Osteoblast (primary cell): ENCODE measurements at places on chromosomes 12 and 14.

GRCh38 chr14:52068615-52069306, at the start of gene NID2:
Gene NID2, minus strand, starts transcription at chr14:52069059. Its CDS starts 65 bp downstream, at chr14:52068994.
- H3K4me3 ChIP-seq = peak within 1 kb of the TSS; percentile 85
- peaks cover 7% of the 10 kb centered on the region for H3K36me3 ChIP-seq
- peaks cover 44% of the 10 kb centered on the region for H3K4me1 ChIP-seq
- H3K27me3 ChIP-seq = no peaks in the 10 kb centered on the region
- DNase-seq = peak; percentile 97
- peak within 1 kb of the TSS; percentile 79 for H3K27ac ChIP-seq

DNA sequence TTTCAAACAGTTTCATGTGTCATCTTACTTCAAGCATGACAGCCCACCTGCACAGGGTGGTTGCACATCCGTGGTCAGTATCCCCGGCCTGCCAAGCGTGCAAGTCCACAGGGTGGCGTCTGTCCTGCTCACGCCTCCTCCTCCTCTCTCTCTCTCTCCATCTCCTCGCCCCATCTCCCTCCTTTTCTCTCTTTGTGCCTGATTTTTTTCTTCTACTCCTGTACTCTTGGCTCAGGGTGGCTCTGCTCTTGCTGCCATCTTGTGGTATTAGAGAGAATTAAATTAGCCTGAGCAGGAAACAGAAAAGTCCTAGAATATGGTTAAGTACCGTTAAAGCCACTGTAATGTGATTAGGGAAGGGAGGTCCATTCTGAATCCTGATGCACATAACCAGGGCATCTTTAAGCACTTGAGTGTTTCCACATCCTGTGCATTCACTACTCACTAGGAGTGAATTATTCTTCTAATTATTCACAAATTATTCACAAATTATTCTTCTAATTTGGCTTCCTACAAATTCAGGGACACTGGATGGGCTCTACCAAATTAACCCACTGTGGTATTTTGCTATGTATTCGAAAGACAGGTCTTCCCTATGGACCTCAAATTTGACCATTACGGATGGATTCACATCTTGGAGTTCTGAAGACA, 25.5 kb upstream of the DTX1 start:
- H3K27me3 ChIP-seq = no peaks in the 10 kb centered on the region
- no peaks in the 10 kb centered on the region for H3K36me3 ChIP-seq
- no peaks in the 10 kb centered on the region for H3K4me1 ChIP-seq
- H3K4me3 ChIP-seq = no peak overlapping the region
- DNase-seq = no peak

DNA sequence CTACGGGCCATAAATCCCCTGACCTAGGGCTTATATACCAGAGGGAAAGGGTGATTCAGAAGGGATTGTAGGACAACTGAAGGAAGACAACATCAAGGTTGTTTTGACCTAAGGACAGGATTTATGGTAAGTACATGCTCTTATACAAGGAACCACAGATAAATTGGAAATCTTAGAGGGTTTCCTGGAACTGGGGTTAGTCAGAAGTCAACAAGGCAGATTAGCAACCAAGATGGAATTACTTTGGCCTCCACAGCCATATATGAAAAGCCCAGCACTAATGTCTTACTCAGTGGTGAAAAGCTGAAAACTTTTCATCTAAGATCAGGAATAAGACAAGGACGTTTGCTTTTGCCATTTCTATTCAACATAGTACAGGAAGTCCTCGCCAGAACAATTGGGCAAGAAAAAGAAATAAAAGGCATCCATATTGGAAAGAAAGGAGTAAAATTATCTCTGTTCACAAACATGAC, 5.4 kb downstream of the TMBIM4 start:
- H3K27ac ChIP-seq = no peak overlapping the region
- no peak for DNase-seq
- peaks cover 12% of the 10 kb centered on the region for H3K4me1 ChIP-seq
- peaks cover 9% of the 10 kb centered on the region for H3K36me3 ChIP-seq

- H3K27ac ChIP-seq = no peak within 1 kb of the TSS
- no peaks in the 10 kb centered on the region for H3K36me3 ChIP-seq
- peak; percentile 87 for DNase-seq
- H3K27me3 ChIP-seq = peaks cover 46% of the 10 kb centered on the region
- no peak within 1 kb of the TSS for H3K4me3 ChIP-seq
These were observed at the start of gene JPH4 for GRCh38 chr14:23578560-23579310. Gene JPH4, minus strand, starts transcription at chr14:23578790. Its CDS starts 1,337 bp downstream, at chr14:23577453.

- H3K27ac ChIP-seq = peak overlapping the region; percentile 73
- peaks cover 7% of the 10 kb centered on the region for H3K36me3 ChIP-seq
- peaks cover 17% of the 10 kb centered on the region for H3K4me1 ChIP-seq
- peak overlapping the region; percentile 12 for H3K4me3 ChIP-seq
These were observed 132.5 kb downstream of the DAAM1 start for GRCh38 chr14:59320763-59321625.

GRCh38 chr12:121781998-121782979, 11.2 kb downstream of the RHOF start:
- H3K27ac ChIP-seq = peak overlapping the region; percentile 66
- peak; percentile 93 for DNase-seq
- peak overlapping the region; percentile 37 for H3K4me3 ChIP-seq
- H3K27me3 ChIP-seq = no peaks in the 10 kb centered on the region
- H3K36me3 ChIP-seq = peaks cover 3% of the 10 kb centered on the region

DNA sequence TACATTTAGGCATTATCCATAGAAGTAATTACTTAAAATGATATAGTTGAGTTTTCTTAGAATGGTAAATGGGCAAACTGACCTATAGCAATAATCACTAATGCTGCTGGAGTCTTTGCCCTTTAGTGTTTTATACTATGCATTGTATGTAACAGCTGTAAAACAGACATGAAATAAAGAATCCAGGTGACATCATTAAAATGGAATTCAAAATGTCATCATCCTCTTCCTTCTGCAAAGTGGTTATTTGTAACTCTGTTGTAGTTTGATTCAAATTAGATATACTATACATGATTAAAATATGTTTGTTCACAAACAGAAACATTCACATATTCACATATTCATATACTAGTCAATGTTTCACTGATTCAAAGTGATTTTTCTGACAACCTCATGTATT, 598.8 kb downstream of the SLC16A7 start:
- no peaks in the 10 kb centered on the region for H3K27me3 ChIP-seq
- H3K36me3 ChIP-seq = no peaks in the 10 kb centered on the region
- H3K4me1 ChIP-seq = no peaks in the 10 kb centered on the region
- H3K4me3 ChIP-seq = no peak overlapping the region
- DNase-seq = no peak

DNA sequence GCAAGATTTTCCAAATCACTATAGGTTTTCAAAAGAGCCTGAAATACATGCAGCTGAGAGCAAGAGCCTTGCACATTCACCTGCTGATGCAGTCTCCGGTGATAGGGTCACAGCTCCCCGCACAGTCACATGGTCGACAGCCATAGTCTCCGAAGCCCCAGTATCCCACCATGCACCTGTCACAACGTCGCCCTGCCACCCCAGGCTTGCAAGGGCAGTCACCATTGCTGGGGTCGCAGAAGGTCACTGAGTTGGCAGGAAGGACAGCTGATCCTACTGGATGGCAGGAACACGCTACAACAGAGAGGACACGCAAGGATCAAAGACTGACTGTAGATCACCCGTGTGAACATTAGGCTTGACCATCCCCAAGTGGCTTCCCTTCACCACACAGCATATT, 107.1 kb downstream of the NTN4 start:
- peak; percentile 29 for DNase-seq
- H3K36me3 ChIP-seq = peaks cover 2% of the 10 kb centered on the region
- no peak overlapping the region for H3K4me3 ChIP-seq
- no peaks in the 10 kb centered on the region for H3K4me1 ChIP-seq
- H3K27me3 ChIP-seq = no peaks in the 10 kb centered on the region

DNA sequence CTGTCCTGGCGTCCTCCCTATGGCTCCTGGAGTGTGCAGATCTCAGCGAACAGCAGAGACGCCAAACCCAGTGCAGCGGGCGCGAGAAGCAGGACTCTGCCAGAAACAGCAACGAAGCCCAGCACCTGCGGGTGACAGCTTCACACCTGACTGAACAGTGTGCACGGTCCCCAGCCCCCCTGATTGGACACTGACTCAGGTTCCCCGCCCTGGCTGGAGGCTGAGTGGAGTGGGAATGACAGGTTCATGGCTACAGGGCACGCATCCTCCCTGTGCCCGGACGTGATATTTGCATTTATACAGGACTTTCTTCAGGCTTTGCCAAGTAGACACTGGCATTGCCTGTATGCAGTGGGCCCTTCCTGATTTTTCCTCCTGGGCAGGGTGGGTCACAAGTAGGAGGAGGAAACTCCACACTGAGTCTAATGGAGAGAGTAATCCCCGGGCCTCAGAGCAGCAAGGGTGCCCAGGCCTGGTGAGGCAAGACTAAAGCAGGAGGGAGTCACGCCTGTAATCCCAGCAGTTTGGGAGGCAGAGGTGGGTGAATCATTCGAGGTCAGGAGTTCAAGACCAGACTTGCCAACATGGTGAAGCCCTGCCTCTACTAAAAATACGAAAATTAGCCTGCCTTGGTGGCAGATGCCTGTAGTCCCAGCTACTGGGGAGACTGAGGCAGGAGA, 71.6 kb downstream of the ASCL4 start:
- no peaks in the 10 kb centered on the region for H3K36me3 ChIP-seq
- no peak overlapping the region for H3K4me3 ChIP-seq
- H3K4me1 ChIP-seq = no peaks in the 10 kb centered on the region
- DNase-seq = peak; percentile 44
- no peak overlapping the region for H3K27ac ChIP-seq

DNA sequence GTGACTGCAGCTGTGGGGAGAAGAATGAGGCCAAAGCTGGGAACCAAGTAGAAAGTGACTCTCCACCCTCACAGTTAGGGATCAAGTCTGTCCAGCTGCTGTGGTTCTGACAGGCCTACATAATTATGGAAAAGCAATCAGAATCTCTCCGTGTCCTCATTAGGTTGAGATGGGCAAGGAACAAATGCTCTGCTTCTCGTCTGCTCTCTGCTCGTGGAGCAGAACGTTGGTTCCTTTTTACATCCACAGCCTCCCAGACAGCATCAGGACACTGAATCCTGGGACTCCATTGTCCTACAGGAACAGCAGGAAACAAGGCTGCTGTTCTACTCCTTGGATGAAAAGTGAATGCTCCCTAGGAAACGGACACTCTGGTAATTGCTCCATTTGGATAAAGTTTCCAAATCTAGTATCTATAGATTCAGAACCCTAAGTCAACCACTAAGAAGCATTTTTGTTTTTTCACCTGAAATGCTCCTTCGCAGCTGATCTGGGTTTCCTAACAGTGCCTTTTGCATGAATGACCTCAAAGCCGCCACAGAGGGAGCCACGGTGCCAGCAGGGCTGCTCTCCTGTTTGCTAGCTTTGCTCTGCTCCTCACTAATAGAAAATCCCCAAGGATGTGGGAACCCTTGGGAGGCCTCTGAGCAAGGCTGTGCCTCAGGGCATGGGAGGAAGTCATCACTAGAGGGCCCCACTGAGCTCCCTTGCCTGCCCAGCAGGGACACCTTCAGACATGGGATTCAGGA, 102.0 kb downstream of the EGLN3 start:
- no peaks in the 10 kb centered on the region for H3K27me3 ChIP-seq
- no peaks in the 10 kb centered on the region for H3K36me3 ChIP-seq
- no peak for DNase-seq
- H3K4me1 ChIP-seq = no peaks in the 10 kb centered on the region
- no peak overlapping the region for H3K27ac ChIP-seq

GRCh38 chr14:104383996-104384775, 195.4 kb upstream of the C14orf180 start:
- H3K27ac ChIP-seq = no peak overlapping the region
- H3K4me1 ChIP-seq = no peaks in the 10 kb centered on the region
- no peaks in the 10 kb centered on the region for H3K36me3 ChIP-seq
- no peak overlapping the region for H3K4me3 ChIP-seq

DNA sequence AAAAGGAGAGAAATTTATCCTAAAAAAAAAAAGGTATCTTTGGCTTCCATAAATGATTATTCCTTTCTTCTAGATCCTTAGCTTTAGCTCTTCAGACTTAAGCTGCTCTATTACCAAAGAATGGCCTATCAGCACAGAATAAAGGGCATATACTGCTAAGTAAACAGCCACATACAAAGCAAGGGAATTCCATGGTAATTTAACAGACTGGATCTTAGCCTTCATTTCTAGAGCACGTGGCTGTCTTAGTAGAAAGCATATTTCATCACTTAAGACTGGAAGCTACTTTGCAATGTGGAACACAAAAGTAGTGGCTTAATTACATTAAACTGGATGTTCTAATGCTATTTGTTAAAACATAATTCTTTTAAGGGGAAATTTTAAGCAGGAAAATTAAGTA, 23.1 kb downstream of the TMED10 start:
- DNase-seq = peak; percentile 39
- H3K4me3 ChIP-seq = no peak overlapping the region
- H3K27ac ChIP-seq = no peak overlapping the region
- peaks cover 16% of the 10 kb centered on the region for H3K36me3 ChIP-seq
- no peaks in the 10 kb centered on the region for H3K27me3 ChIP-seq

GRCh38 chr12:109387425-109388166, 39.9 kb downstream of the MYO1H start:
- H3K4me3 ChIP-seq = no peak overlapping the region
- no peak overlapping the region for H3K27ac ChIP-seq
- H3K27me3 ChIP-seq = peaks cover 2% of the 10 kb centered on the region
- no peaks in the 10 kb centered on the region for H3K4me1 ChIP-seq
- no peak for DNase-seq

DNA sequence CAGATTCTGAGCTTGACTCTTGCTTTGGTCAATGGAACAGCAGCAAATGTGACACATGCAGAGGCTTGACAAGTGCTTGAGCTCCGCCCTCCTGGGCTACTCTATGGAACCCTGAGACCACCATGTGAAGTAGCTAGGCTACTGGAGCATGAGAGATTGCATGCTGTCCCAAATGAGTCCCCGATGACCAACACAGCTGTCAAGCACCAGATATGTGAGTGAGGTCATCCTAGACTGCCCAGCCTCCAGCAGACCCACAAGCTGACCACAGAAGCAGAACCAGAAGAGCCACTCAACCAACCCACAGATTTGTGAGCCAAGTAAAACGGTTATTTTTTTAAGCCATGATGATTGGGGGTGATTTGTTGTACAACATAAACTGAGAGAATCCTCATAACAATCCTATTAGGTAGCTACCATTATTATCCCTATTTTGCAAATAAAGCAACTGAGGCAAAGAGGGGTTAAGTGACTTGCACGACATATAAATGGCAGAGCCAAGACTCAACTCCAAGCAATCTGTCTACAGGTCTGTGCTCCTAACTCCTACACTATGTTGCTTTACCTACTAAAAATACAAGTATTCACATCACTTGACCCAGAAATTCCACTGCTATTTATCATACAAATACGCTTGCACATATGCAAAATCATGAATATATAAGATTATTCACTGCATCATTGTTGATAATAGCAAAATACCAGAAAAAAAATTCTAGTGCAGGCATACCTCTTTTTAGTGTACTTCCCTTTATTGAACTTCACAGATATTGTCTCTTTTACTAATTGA, 136.2 kb downstream of the NDUFA12 start:
- no peak overlapping the region for H3K4me3 ChIP-seq
- H3K27me3 ChIP-seq = peaks cover 29% of the 10 kb centered on the region
- no peaks in the 10 kb centered on the region for H3K36me3 ChIP-seq
- peaks cover 10% of the 10 kb centered on the region for H3K4me1 ChIP-seq
- no peak overlapping the region for H3K27ac ChIP-seq
- peak; percentile 85 for DNase-seq

DNA sequence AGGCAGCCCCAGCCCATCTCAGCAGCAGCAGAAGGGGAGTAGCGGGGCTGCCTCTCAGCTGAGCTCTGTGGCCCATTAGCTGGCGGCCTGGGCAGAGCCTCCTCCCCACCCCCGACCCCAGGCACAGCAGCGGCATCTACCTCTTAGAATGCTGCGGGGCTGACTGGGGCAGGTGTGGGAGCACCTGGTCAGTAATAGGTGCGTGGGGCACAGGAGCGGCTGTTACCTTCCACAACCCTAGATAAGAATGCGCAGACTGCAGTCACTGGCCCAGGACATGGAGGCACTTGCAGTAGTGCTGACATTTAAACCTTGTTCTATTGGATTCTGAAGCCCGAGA, 35.6 kb downstream of the SYNE3 start:
- no peaks in the 10 kb centered on the region for H3K27me3 ChIP-seq
- no peaks in the 10 kb centered on the region for H3K36me3 ChIP-seq
- H3K27ac ChIP-seq = no peak overlapping the region
- no peak for DNase-seq
